ENCODE measurements at places on chromosomes 2 and 18.
A peak's percentile ranks its signal among the peaks of the same experiment; 100 is the strongest.

DNA sequence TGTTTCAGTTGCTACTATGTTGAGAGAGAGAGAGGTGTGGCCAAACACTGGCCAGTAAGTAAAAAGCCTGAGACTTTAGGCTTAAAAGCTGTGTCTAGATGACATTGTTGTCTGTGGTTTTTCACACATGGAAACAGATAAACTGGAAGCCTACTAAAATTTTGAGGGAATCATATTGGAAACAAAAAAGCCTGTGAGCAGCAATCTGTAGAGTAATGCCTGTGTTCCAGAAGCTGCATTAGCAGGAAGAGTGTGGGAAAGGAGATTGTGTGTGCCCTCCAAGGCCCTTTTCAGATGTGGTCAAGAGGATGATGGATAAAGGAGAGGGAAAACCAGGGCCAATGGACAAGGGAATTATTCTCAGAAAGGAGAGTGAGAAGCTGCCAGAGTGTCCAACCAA lies 236.3 kb upstream of the SPRED2 start:
- no peak for DNase-seq

- DNase-seq = no peak
Measured at GRCh38 chr2:196331851-196332250, 160.5 kb upstream of the STK17B start.

DNA sequence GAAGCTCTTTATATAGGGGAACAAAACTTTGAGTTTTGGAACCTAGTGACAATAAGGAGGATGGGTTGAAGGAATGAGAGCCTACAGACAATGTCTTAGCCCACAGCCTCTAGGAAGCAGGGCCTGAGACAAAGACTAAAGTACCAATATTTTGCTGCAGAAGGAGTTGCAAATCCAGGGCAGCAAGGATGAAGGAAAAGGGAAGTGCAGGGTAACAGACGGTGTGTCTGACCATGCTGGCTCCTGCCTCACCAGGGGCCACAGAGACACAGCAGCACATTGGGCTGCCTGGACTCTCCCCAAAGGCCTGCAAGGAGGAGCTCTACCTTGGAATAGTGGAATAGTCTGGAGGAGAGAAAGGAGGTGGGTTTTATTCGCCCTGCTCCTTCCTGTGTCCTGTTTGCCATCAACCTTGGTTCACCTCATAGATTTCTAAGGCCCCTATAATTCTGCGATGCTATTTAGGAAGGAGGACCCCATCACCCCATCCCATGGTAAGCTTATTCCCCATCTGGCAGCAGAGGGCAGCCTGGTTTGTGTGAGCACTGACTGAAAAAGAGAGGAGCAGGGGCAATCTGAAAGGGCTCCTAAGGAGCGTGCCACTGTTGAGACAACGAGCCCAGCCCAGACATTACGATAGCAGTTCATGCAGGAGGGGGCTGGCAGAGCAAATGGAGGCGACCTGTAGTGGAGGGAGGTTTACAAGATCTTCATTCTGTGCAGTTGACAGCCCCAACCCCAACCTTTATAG lies 143.4 kb downstream of the MGAT5 start:
- no peak for DNase-seq

- no peak for DNase-seq
Measured at GRCh38 chr2:17416884-17417391, 101.3 kb downstream of the RAD51AP2 start.

- no peak for DNase-seq
Measured at GRCh38 chr2:28833740-28834470, 23.3 kb downstream of the SPDYA start.

DNA sequence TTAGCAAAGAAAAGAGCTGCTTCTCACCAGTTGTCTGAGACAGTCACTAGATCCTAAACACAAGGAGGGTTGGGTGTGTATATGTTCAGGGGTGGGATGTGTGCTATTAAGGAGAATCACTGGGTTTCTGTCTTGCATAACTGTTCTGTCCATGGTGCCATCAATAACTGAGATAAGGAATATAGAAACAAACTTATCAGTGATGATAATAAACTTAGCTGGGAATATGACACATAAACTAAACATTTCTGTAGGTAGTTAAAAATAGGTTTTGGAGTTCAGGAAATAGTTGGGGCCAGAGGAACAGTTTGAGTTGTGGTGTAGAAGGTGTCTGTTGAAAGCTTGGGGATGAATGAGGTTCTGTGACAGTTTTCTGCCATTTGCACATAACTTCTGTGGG lies 17.4 kb downstream of the NAPG start:
- DNase-seq = no peak

- DNase-seq = no peak
Measured at GRCh38 chr2:186058614-186059013, 320.0 kb downstream of the FSIP2 start.

DNA sequence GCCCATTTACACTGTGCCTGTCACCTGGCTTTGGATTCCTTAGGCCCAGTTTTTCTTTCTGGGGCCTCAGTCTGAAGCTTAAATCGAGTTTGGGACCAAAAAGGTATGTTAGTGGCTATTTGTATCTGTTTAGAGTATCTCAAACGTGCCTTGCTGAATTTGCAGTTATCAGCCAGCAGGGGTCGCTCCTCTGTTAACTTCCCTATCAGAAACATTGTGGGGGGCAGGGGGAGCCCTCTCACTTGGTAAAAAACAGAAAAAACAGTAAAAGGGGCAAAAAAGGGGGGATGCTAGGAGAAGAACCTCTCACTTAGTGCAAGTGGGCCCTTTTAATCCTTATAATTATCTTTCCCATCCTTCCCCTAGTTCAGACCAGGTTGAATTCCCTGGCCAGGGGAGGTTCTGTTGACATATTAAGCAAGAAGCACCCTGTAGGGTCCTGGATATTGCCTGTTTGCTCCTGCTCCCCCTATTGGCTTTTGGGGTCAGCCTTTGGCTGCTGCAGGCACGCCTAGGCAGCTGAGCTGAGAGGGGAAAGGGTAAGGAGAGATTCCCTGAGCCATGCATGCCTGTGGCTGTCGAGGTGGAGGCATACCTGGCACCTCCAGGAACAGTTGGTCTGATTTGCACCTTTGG lies 8.8 kb upstream of the IFIH1 start:
- DNase-seq = peak; percentile 33

- no peak for DNase-seq
Measured at GRCh38 chr18:59041296-59041695, 98.4 kb upstream of the SEC11C start.

DNA sequence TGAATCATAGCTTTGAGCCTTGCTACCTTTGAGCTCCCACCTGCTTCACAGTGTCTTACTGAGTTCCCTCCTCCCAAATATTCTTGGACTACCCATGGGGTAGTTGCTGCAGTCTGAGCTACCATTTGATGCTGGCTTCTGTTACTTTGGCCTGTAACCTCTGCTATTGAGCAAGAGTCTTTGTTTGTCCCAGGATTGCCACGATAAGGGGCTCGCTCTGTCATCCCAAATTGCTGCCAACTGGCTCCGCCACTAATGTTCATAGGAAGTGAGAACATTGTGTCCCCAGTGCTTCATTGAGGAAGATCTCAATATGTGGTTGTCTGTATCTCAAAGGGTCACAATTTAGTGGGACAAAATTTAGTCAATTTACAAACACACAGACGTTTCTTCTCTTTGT lies 103.8 kb downstream of the TRIM43 start:
- DNase-seq = no peak

DNA sequence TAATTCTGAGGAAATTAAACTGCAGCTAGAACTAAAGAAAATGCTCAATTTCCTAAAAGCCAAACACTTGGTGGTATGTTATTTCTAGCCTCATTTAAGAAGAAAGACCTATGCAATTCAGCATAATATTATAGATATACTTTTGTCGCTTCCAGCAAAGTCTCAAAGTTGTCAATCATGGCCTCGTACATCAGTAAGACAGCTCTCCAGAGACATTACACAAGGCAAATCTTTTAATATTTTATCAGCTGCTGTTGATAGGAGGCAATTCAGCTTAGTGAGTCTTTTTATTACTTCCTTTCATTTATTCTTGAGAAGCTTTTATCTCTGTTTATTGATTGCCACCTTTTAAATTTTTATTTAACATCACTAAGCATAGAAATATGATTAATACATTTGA lies 294.3 kb downstream of the FSIP2 start:
- no peak for DNase-seq

- DNase-seq = no peak
Measured at GRCh38 chr2:5401115-5401657, 291.0 kb upstream of the SOX11 start.

DNA sequence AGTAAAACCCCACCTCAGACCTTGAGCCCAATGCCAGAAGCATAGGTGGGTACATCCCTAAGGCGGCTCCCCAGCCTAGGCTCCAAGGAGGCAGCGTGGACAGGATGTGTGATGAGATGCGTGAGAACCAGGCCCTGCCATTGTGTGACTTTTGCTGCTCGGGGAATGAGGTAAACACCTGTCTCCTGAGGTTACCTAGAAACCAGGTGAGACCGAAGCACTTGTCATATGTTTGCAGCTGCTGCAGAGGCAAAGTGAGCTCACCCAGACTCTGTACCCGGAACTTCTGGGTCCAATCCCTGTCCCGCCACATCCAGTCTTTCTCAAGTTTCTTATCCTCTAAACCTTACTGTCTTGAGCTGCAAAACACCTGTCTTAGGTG lies 3.4 kb downstream of the FBLN7 start:
- no peak for DNase-seq

GRCh38 chr18:2880473-2880872 lies 33.7 kb downstream of the EMILIN2 start:
- no peak for DNase-seq

DNA sequence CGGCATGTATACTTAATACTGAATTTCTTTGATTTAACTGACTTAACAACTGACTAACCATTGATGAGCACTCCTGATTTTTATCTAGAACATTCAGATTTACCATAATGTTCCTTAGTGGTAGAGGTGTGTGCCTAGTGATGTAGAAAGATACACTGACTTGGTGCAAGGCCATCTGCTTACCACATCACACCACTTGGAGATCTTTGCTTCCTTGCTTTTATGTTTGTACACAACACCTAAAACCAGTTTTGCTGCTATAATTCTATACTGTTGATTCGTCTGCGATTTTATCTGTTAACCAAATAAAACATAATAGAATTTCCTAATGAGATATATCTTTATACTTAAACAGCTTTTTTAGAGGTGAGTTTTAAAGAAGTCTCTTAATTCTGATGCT lies 3.9 kb upstream of the FARP2 start:
- no peak for DNase-seq

DNA sequence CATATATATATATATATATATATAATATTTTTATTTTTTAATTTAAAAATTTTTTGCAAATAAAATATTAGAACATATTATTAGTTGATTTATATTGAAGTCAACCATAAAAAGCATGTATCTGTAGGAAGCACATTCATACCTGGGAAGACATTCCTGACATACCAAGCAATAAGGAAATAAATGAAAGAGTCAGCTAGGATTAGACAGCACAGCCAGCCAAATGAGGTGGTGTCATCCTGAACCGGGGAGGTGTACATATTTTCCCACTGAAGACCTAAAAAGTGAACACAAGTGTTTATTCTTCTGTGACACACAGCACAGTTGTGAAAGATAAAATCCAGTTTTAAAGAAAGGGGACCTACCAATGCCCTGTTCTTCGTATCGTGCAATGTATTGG lies 149.2 kb downstream of the ABCA12 start:
- no peak for DNase-seq

DNA sequence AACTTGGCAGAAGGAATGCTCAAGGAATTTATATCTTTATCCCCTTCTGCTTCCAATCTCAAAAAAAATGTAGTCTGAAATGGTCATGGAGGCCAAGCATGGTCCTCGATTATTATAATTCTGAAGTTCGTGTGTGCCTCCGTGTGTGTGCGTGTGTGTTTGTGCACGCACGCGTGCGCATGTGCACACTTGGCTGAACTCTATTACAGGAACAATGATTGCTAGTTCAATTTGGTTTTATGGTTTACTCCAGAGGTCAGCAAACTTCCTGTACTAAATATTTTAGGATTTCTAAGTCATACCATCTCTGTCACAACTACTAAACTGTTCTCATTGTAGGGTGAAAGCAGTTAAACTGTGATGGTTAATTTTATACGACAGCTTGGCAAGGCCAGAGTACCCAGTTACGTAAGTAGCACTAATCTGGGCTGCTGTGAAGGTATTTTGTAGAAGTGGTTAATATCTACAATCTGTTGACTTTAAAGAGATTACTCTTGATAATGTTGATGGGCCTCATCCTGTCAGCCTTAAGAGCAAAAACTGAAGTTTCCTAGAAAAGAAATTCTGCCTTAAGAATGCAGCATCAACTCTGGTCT lies 5.8 kb upstream of the MARCHF7 start:
- no peak for DNase-seq

DNA sequence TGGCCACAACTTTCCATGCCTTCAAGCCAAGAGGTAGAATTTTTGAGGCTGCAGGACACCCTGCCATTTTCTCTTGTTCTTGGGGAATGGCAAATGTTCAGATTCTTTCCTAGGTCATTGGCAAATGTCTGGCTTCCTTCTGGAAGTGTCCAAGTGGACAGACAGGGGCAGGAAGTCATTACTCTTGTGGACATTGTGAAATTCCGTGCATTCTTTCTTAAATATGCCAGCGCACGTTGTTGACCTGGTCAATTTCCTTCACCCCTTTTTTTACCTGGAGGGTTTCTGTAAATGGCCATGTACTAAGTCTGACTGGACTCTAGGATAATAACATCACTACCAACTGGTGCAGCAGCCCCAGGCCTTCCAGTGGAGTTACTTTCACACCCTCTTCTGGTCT lies 13.9 kb downstream of the ASB18 start:
- no peak for DNase-seq

DNA sequence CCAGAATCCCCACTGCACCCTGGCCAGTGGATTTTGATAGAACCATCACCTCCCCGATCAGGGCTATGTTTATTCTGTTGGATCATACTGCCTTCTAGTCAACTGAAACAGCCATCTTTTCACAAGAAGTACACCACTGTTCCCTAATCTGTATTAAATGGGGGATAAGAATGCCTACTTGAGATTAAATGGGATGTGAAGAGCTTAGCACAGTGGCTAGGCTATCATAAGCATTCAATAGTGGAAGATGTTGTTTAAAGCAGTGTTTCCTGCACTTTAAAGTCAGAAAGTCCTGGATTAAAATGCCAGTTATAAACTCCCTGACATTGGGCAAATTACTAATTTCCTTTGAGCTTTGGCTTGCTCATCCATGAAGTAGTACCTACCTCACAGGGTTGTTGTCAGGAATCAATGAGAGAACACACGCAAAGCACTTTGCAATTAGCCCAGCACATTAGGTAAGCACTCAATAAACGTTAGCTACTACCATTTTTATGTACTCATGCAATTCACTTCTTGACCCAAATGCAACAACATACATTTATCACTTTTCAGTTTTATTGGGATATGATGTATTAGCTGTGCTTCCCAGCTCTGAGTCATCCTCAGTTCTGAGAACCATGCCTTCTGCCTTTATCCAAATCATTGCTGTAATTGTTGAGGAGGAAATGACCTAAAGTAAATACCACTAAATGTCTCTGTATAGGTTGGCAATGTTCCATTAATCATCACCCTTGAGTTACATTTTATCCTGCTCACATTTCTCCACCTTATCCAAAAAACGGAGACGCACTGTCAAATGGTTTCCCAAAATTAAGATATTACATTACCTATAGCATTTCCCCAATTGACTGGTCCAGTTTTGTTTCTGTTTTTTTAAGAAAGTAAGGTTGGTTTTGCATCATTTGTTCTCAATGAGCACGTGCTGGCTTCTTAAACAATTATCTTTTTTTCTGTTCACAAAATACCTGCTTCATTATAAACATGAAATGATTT lies 2.1 kb downstream of the TMEM247 start:
- no peak for DNase-seq

All from stimulated activated CD4-positive, alpha-beta T cell treated with anti-CD3 and anti-CD28 coated beads, Interleukin-2, amount 100 ng/mL, for 24 hours (primary cell).